Vein endothelial cell (primary cell): ENCODE measurements at places on chromosomes 7 and 10. TPM values are rescaled to one million over a fixed set of nuclear protein-coding genes. Genes with fewer than 3 reads are reported as not detected.

Gene WIPF3
- total RNA-seq, result 0.10 TPM in 1 of 2 replicates, not detected in the other

Gene OPN4
- not detected in 2 replicates for total RNA-seq

Gene FAM25G
- not detected in 2 replicates for total RNA-seq

Gene STEAP4
- total RNA-seq, result not detected in 2 replicates

Gene ELFN1
- 0.65 and 1.1 TPM in 2 replicates for total RNA-seq

Gene DENND10
- total RNA-seq, result 58.1 and 67.7 TPM in 2 replicates

Gene CLRN3
- total RNA-seq, result not detected in 2 replicates

Gene CRPPA
- total RNA-seq, result 1.3 and 2.6 TPM in 2 replicates

Gene UNCX
- total RNA-seq, result not detected in 2 replicates

Gene TMEM229A
- not detected in 2 replicates for total RNA-seq

Gene DOCK4
- total RNA-seq, result 170 and 252 TPM in 2 replicates
